DMS 273 treated with DMSO at 0.1 percent for 48 hours (cell line): ENCODE measurements at places on chromosomes 16 and 17.

DNA sequence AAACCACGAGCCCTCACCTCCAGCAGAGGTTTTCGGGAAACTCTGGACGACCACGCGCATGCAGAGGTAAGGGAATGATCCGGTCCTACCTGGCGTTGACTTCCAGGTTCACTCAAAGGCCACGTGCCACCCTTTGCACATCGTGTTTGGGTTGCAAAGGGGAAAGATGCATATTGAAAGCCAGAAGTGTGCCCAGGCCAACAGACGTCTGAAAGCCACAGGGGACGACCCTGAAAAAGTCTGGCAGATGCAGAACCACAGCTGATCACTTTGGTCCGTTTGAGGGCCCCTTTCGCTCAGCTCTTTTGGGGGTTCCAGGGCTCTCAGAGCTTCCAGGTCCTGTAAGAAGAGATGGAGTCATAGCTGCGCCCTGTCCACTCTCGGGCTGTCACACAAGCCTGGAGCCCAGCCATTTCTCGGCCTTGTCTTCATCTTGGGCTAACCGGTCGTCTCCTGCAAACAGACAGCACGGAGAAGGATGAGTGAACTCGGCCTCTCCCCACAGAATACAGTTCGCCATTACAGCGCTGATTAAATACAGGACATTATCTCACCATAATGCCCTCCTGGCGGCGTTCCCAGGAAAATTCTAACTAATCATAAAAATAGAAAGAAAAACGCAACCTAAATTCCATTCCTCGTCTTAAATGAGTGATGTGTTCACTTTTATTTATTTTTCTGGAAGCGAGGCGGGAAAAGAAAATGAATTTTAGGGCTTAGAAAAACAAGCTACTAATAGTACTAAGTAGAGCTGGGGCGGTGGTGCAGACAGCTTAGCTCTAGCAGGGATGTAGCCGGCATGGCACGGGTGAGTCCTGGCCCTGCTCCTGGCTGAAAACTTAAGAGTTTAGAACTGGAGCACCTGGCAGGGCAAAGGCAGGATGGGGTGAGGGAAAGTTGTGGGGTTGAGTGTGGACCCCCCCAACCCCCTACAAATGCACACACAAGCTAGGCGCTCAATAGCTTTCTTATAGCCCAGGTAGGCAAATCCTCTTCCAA lies 45.5 kb upstream of the ZFHX3 start:
- no peak for DNase-seq

DNA sequence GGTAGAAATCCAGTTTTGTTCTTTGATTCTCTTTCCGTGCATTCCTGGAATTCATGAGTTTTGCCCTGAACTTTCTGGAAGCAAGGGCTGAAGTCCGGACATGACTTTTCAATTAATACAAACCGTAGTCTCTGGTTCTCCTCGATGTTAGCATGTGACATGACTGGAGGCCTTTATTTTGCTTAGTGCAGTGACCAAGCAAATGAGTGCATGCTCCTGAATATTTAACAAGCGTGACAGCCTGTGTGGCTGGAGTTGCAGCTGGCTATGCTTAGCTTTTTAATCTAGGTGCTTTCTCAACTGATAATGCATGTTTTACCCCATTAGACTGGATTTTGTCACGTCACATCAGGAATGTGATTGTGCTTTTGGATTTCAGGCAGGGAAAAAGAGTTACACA lies 302.1 kb downstream of the MAP2K6 start:
- no peak for DNase-seq

- DNase-seq, result no peak
These were observed 19.8 kb downstream of the PLXDC1 start for GRCh38 chr17:39131616-39132015.

DNA sequence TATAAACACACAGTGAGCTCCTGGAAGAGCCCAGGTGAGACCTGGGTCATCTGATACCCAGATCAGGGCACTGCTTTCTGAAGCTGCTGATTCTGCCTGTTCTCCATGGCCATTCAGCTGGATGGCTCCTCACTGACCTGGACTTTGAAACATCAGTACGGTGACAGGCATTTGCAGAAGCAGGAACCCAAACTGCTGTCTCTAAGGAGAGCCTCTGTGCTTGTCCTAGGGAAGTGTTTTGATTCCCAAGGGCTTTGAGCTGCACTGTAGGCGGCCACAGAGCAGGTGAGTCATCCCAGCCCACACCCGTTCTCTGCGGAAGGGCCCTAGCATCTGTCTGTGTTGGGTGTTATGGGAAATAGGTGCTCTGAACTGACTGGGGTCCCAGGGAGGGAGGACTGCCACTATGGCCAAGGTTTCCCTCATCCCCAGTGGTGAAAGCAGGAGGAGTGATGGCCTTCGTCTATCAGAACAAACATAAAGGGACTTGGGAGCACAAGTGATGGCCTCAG lies 60.7 kb upstream of the ADCY9 start:
- no peak for DNase-seq
